ENCODE measurements at places on chromosomes 4 and X. TPM values are rescaled to one million over a fixed set of nuclear protein-coding genes. Genes with fewer than 3 reads are reported as not detected.
A peak's percentile ranks its signal among the peaks of the same experiment; 100 is the strongest.

Gene PAGE4
- not detected for total RNA-seq

DNA sequence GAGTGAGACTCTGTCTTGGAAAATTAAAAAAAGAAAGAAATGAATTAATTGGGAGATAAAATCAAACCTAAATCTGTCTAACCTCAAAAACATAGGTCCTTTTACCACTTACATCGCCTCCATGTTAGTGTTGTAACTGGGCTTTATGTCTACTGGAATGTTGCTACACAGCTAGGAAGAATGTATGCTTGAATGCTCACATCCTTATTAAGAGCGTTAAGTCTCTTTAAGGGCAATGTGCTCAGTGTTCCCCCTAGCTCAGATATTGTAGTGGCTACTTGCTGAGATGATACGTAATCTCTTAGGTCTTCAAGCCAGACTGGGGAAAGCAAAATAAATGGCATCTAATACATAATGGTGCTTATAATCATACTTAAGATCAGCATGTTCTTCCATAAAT lies 1072.8 kb downstream of the PDHA2 start:
- DNase-seq = no peak

- no peak for DNase-seq
Observed at GRCh38 chr4:185323606-185324005, 72.1 kb downstream of the LRP2BP start.

- no peak for DNase-seq
Observed at GRCh38 chr4:183959319-183960045, 54.4 kb downstream of the STOX2 start.

DNA sequence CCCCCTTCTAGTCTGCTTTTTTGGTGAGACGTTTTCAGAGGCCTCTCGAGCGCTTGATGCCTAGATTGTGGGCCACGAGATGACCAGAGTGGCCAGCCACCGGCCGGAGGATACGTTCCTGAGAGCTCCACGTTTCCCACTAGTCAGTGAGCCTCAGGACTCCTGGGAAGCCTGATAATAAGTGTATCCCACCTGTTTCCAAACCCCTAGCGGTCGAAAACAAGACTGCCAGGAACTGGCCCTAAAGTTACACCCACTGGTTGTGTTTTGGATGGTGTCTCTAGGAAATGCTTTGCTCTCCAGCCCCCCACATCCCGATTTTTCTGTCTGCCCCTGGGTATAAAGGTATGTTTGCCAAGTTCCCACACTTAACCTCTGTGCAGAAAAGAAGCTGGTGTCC lies 4.6 kb upstream of the RS1 start:
- peak; percentile 5 for DNase-seq
